ENCODE measurements at places on chromosomes 16 and 17. TPM values are rescaled to one million over a fixed set of nuclear protein-coding genes. Genes with fewer than 3 reads are reported as not detected.

The RNF222 gene
- total RNA-seq, result not detected

The DHRS13 gene
- 19.2 TPM for total RNA-seq

The MAP2K4 gene
- total RNA-seq, result 16.1 TPM

The ARL5C gene
- not detected for total RNA-seq

The SLC38A8 gene
- not detected for total RNA-seq

The MT4 gene
- total RNA-seq, result not detected

The GNAO1 gene
- total RNA-seq, result not detected

The CCL8 gene
- total RNA-seq, result not detected

The PABPN1L gene
- total RNA-seq, result not detected

The FOXL1 gene
- total RNA-seq, result 14.5 TPM

The PITPNM3 gene
- total RNA-seq, result 10.3 TPM

All from Calu3 (cell line).